ENCODE measurements at places on chromosomes 1 and 21. TPM values are rescaled to one million over a fixed set of nuclear protein-coding genes. Genes with fewer than 3 reads are reported as not detected.

DNA sequence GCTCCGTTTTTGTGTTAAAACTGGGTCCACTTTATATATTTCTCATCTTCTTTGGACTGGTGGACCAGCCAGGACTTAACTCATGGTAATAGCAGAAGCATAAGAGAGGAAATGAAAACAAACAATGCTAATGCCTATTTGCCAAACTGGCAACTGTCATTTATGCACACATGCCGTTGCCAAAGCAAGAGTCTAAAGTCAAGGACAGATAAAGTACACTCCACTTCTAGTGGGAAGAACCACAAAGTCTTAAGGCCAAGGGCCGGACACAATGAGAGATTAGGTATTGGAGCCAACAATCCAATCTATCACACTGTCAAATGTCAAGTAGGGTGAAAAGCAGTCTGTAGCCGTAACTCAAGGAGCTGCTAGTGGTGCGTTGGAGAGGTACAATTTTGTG, 157.7 kb downstream of the LYPLAL1 start:
- no peak overlapping the region for H3K27ac ChIP-seq
- no peaks in the 10 kb centered on the region for H3K36me3 ChIP-seq
- DNase-seq, result no peak
- H3K4me1 ChIP-seq, result no peaks in the 10 kb centered on the region
- H3K27me3 ChIP-seq, result no peaks in the 10 kb centered on the region

DNA sequence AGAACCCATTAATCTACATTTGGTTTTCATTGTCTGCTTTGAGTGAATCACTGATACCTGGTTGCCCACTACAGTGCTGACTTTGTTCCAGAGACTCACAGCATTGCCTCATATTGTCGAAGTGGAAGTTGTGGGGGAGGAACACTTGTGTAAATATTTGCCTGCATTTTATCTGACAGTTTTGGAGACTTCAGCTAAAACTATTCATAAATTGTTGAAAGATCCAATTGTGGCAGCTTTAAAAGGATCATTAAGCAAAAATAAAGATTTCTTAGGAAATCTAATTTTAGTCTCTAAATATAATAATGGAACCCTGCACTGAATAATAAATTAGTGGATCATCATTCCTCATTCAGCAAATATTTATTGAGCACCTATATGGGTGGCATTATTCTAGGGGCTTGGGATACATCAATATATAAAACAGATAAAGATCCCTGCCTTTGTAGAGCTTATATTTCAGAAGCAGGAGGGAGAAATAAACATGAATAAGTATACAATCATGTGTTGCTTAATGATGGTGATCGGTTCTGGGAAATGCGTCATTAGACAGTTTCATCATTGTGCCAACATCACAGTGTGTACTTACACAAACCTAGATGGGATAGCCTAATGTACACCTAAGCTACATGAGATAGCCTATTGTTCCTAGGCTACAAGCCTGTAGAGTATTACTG, 73.5 kb downstream of the OSBPL9 start:
- no peaks in the 10 kb centered on the region for H3K27me3 ChIP-seq
- H3K4me1 ChIP-seq, result no peaks in the 10 kb centered on the region
- H3K36me3 ChIP-seq, result no peaks in the 10 kb centered on the region
- H3K4me3 ChIP-seq, result no peak overlapping the region
- H3K27ac ChIP-seq, result no peak overlapping the region

DMBX1 gene
- total RNA-seq, result not detected

DNA sequence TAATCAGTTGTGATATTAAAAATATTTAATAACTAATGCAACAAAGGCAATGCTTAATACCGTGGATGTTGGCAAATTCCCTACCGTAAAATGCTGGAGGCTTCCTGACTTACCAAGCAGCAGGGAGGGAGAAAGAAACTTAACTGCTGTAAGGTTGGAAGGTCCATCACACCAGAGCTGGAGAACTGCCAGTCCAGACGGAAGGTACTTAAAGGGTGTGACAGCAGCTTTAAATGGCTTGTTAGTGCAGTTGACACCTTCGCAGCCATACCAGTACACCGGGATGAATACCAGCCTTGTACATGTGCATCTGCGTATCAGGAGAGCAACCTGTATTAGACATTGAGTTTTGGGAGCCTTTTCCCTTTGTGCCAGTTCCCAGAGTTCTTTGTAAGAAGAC, 269.5 kb upstream of the NCAM2 start:
- H3K4me1 ChIP-seq, result no peaks in the 10 kb centered on the region
- no peaks in the 10 kb centered on the region for H3K27me3 ChIP-seq
- no peak overlapping the region for H3K4me3 ChIP-seq
- H3K27ac ChIP-seq, result no peak overlapping the region
- H3K36me3 ChIP-seq, result no peaks in the 10 kb centered on the region

TMPRSS15 gene
- total RNA-seq, result 18.0 TPM

GRCh38 chr1:228379666-228380065, 27.0 kb downstream of the TRIM11 start:
- no peak overlapping the region for H3K4me3 ChIP-seq
- peak; percentile 16 for DNase-seq
- no peak overlapping the region for H3K27ac ChIP-seq
- H3K27me3 ChIP-seq, result no peaks in the 10 kb centered on the region
- peaks cover 16% of the 10 kb centered on the region for H3K4me1 ChIP-seq

DNA sequence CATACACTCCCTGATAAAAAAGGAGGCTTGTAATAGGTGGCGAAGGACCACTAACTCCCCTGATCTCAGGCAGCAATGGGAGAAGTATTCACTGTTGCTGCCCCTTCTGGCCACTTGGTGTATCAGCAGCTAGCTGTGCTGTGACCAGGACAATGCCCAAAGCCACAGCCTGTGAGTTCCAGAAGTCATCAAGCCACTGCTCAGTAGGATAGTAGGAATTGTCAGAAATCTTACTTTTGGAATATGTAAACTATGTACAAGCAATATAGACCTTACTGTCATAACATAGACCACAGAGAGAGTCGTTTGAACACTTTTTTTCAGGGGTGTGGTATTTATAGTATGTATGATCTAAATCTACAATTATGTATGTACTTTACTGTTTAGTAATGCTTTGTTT, 248.3 kb upstream of the CAMK1G start:
- H3K36me3 ChIP-seq, result no peaks in the 10 kb centered on the region
- H3K27ac ChIP-seq, result no peak overlapping the region
- no peaks in the 10 kb centered on the region for H3K27me3 ChIP-seq
- H3K4me3 ChIP-seq, result no peak overlapping the region
- H3K4me1 ChIP-seq, result no peaks in the 10 kb centered on the region
- DNase-seq, result peak; percentile 45

GRCh38 chr1:223609066-223609465, 56.4 kb downstream of the CAPN8 start:
- H3K36me3 ChIP-seq, result no peaks in the 10 kb centered on the region
- no peak overlapping the region for H3K27ac ChIP-seq
- H3K27me3 ChIP-seq, result no peaks in the 10 kb centered on the region

PM20D1 gene
- not detected for total RNA-seq

DNA sequence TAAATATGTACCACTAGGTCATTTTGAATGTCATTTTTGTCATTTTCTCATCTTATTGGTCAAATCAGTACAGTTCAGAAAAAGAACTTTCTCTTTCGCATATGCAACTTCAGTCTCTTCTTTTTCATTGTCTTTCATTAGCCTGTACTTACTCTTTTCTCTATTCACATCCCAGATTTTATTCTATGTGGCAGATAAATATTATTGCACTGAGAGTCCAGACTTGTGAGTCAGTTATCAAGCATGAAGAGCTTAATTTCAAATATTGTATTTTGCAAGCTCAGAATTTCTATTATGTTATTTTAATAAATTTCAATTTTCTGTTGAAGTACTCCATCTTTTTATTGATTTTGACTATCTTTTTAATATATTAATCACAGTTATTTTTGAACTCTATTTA, 105.2 kb upstream of the PALMD start:
- H3K4me1 ChIP-seq, result no peaks in the 10 kb centered on the region
- no peak overlapping the region for H3K4me3 ChIP-seq
- no peak overlapping the region for H3K27ac ChIP-seq
- no peak for DNase-seq
- H3K27me3 ChIP-seq, result no peaks in the 10 kb centered on the region
- H3K36me3 ChIP-seq, result no peaks in the 10 kb centered on the region

GRCh38 chr1:5909576-5910275, 82.5 kb downstream of the NPHP4 start:
- H3K4me3 ChIP-seq, result no peak overlapping the region
- no peaks in the 10 kb centered on the region for H3K4me1 ChIP-seq
- H3K36me3 ChIP-seq, result peaks cover 2% of the 10 kb centered on the region
- DNase-seq, result no peak
- H3K27ac ChIP-seq, result no peak overlapping the region
- no peaks in the 10 kb centered on the region for H3K27me3 ChIP-seq

DNA sequence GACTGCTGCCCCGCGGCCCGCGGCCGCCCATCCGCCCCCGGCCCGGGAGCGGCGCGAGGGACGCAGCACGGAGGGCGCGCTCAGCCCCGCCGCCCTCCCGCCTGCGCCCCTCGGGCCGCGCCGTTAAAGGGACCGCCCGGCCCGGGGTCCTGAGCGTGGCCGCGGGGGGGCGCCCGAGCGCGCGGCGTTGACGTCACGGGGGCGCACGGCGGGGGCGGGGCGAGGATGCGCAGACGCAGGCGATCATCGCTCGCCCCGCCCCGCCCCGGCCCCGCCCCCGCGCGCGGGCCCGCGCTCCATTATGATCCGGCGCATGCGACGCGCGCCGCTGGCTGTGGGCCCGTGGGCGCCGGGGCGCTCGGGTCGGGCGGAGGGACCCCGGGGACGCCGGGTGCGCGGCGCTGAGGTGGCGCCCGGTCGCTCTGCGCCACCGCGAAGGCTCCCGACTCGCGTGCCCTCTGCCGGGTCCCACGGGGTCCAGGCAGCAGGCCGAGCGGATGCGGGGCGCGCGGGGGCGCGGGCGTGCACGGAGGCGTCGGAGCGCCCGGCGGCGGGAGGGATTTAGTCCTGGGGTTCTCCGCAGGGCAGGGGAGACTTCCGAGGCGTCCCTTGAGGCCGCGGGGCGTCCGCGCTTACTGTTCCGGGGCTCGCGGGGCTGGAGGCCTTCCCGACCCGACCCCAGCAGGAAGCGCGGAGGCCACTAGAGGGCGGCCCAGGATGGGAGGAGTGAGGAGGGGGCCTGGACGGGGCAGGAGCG, at the start of gene DVL1:
Gene DVL1 (minus strand): TSS at position 163 of the 757 bp plus-strand sequence. CDS start 353 bp downstream, outside the sequence.
- H3K36me3 ChIP-seq, result no peaks in the 10 kb centered on the region
- H3K27ac ChIP-seq, result peak within 1 kb of the TSS; percentile 92
- DNase-seq, result peak; percentile 66

GRCh38 chr21:42456457-42456856, 39.6 kb downstream of the RSPH1 start:
- H3K4me3 ChIP-seq, result no peak overlapping the region
- DNase-seq, result peak; percentile 54
- H3K4me1 ChIP-seq, result peaks cover 42% of the 10 kb centered on the region
- no peaks in the 10 kb centered on the region for H3K36me3 ChIP-seq
- peak overlapping the region; percentile 94 for H3K27ac ChIP-seq

TNFRSF9 gene
- total RNA-seq, result not detected

CNR2 gene
- total RNA-seq, result 13.2 TPM

RIPK4 gene
- 62.5 TPM for total RNA-seq

DNA sequence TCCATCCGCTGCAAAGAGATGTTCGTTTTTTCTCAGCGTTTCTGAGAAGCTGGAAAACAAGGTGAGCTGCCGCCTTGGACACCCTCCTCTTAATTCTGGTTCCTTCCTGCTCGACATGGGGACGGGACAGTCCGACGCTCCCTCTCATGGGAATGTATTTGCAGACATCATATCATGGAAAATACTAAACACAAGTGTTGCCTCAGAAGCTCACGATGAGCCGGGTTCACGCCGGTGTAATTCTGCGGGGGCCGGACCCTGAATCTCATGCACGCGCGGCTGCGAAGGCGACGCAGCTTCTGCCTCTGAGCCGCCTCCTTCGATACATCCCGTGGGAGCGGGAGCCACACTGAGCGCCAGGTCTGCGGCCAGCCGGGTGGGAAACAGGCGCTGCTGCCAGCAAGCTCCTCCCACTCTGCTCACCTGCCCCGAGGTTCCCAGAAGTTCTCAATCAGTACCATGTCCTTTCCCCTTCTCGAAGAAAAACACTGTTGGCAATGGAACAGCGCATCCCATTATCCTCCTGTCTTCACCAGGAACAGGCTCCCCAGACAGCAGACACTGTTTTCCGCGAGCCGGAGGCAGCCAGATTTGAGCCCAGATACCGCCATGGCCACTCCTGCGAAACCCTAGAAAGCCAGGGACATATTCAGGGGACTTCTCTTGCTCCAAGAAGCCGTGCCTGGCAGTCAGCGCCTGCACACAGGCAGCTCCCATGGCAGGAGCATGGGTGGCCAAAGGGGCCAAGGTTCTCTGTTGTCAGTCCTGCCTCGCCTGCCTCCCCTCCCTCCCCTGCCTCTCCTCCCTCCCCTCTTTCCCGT, 98.0 kb downstream of the WDR4 start:
- H3K4me3 ChIP-seq, result no peak overlapping the region
- no peaks in the 10 kb centered on the region for H3K27me3 ChIP-seq
- no peaks in the 10 kb centered on the region for H3K36me3 ChIP-seq

- no peak overlapping the region for H3K27ac ChIP-seq
- H3K27me3 ChIP-seq, result no peaks in the 10 kb centered on the region
- DNase-seq, result no peak
- no peak overlapping the region for H3K4me3 ChIP-seq
- no peaks in the 10 kb centered on the region for H3K36me3 ChIP-seq
Observed at GRCh38 chr1:245014247-245015029, 140.3 kb upstream of the KIF26B start.

GRCh38 chr1:2049718-2050431, at the start of gene PRKCZ:
PRKCZ (plus strand) TSS chr1:2050411; CDS start chr1:2050631, 220 bp downstream.
- H3K36me3 ChIP-seq, result no peaks in the 10 kb centered on the region
- peak within 1 kb of the TSS; percentile 99 for H3K4me3 ChIP-seq
- H3K27ac ChIP-seq, result peak within 1 kb of the TSS; percentile 81
- peak; percentile 94 for DNase-seq
- peaks cover 44% of the 10 kb centered on the region for H3K4me1 ChIP-seq
- H3K27me3 ChIP-seq, result no peaks in the 10 kb centered on the region

XCL1 gene
- total RNA-seq, result not detected

FCRLB gene
- total RNA-seq, result not detected

DNA sequence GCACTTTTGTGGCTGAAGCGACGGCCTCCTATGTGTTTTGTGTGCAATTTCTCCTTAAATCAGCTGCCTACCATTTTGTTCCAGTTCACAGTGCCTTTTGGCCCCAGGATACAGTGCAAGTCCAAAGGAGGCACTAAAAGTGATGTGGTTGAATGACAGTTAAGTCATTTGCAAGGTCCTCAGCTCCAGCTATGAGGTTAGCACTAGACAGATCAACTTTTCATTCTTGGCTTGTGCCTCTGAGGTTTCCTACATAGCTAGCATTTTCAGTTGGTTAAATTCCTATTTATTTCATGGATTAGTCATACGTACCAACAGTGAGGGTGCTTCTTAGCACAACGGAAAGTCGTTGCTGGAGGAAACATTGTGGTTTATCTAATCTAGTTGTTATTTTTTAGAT, 59.3 kb upstream of the NTPCR start:
- no peak overlapping the region for H3K27ac ChIP-seq
- no peaks in the 10 kb centered on the region for H3K27me3 ChIP-seq
- H3K4me3 ChIP-seq, result no peak overlapping the region

PTPRU gene
- 3.1 TPM for total RNA-seq
